ENCODE measurements at places on chromosomes 3 and 15.

DNA sequence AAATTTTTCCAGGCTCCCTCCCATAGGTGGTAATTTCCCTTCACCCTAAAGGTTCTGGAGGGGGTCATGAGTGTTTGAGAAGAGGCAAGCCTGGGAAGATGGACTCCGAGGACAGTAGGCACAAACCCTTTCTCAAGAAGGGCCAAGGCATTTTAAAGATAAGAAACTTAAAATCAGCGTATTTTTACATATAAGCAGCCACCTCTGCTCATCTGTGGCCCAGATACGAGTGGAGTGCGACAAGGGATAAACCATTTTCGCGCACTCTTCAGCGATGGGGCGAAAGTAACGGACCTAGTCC lies 539 bp downstream of the RASSF1 start:
- DNase-seq = no peak

DNA sequence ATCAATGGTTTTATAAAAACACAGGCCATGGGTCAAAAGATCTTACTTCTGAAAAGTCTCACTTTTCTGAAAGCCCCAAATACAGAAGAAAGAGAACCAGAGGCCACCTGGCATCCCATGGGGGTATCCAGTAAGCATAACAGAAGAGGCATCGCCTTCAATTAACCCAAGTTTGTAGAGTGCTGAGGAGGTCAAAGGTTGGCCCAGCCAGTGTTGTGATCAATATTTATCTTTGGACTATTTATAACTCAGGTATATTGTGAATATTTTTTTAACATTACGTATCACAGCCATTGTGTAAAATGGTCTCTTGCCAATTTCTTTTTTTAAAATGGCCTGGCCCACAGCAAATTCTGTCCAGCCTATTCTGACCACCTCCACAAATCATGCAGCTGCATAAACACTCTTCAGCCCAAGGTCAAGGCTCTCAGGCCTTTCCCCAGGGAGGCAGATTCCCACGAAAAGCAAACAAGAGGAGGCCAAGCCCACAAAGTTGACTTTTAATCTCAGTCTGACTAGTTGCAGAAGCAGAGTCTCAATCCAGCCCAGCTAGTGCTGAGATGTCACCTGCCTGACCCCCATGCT lies 26.2 kb upstream of the SPTBN5 start:
- DNase-seq = no peak

GRCh38 chr3:72579581-72580245 lies 268.5 kb downstream of the SHQ1 start:
- no peak for DNase-seq

DNA sequence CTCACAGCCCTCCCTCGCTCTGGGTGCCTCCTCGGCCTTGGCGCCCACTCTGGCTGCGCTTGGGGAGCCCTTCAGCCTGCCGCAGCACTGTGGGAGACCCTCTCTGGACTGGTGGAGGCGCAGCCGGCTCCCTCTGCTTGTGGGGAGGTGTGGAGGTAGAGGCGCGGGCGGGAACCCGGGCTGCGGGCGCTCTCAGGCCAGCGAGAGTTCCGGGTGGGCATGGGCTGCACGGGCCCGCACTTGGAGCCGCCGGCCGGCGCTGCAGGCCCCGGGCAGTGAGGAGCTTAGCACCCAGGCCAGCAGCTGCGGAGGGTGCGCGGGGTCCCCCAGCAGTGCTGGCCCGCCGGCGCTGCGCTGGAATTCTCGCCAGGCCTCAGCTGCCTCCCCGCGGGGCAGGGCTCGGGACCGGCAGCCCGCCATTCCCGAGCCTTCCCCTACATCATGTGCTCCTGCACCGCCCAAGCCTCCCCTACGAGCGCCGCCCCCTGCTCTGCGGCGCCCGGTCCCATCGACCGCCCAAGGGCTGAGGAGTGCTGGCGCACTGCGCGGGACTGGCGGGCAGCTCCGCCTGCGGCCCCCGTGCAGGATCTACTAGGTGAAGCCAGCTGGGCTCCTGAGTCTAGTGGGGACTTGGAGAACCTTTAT lies 46.0 kb upstream of the GSK3B start:
- no peak for DNase-seq

GRCh38 chr3:47961815-47962606 lies 54.2 kb downstream of the MAP4 start:
- DNase-seq = peak; percentile 54

- no peak for DNase-seq
These were observed 7.3 kb downstream of the PAQR5 start for GRCh38 chr15:69305933-69306568.

GRCh38 chr3:112445839-112446238 lies 53.4 kb downstream of the BTLA start:
- DNase-seq = no peak

DNA sequence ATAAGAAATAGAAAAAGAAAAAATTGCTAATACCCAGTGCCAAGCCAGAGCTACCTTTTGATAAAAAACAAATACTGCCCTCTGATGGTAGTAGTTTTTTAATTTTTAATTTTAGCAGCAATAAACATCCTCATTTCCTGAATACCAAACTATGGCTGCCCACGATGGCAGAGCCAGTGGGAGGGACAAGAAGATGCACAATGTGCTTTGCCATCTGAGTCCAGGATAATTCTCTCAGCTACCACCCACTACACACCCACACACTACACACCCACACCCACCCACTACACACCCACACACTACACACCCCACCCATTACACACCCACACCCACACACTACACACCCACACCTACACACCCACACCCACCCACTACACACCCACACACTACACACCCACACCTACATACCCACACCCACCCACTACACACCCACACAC lies 17.8 kb downstream of the CEP19 start:
- DNase-seq = peak; percentile 46

DNA sequence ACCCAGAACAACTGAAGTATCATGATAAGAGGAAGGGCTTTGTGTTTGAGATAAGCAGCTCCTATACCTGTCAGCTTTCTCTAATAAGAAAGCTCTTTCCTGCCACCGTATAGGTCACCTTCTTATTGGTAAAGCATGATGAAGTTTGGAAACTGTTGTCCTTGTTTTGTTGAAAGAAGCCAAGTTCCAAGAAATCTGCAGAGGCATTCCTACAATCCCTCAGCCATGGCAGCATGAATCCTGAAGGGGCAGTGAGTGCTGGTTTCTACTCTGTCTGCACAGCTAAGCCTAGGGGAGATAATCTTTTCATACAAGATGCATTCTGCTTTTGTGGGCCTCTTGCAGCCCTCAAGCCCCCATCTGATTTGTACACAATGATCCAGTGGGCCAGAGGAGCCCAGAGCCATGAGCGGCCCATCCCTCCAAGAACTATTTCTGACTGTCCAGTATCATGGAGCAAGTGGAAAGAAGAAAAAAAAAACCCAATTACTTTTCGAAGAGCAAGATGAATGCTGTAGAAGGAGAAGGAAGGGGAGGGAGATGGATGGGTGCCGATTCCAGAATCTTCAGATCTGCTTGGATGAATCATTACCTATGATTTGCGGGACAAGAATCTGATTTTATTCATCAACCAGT lies 1.9 kb upstream of the THBS1 start:
- no peak for DNase-seq

DNA sequence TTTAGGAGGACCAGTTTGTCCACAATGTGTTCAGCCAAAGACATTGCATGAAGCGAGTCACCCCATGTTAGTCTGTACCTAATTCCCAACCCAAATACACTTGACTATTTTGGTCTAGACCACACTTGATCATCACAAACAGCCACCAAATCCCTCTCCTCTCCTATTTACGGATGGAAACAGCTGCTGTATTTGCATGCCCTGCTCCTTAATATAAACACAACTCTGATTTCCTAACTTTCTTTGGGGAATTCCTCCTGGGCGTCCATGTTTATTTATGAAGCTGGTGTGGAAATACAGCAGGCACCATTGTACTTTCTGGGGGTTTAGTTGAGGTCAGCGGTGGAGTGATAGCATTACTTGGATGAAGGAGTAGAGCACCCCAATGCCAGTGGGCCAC lies 235.2 kb downstream of the TLE3 start:
- no peak for DNase-seq

DNA sequence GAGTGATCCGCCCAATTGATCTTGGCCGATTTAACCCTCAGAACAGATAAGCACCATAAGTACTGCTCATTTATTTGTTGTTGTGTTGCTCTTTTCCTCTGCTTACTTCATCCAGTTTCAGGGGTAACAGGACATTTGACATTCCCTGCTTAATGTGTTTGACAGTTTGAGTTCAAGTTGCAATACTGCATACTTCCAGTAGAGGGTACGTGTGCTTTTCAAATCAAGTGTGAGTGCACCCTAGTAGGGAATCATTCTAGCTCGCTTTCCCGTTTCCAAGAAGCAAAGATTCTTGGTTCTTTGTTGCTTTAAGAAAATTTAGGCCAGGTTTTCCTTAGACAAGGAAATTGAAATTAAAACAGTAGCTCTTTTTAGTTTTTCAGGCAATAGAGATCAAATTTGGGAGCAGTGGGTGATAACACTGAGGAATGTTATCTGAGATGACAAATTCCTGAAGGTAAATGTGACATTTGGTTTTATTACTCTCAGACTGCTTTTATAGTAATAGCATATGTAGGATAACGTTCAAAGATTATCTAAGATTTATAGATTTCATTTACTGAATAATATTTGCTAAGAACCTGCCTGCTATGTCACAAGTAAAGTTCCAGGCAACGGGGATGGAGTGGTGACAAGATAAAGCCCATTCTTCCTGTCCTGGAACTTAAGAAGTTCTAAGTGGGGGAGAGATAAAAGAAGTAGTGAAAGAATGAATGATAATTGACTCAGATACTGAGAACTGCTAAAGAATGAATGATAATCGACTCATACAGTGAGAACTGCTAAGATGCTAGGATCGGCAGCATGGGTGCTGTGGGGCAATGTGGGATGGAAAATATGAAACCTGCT lies 73.3 kb downstream of the SYNPR start:
- DNase-seq = peak; percentile 6

DNA sequence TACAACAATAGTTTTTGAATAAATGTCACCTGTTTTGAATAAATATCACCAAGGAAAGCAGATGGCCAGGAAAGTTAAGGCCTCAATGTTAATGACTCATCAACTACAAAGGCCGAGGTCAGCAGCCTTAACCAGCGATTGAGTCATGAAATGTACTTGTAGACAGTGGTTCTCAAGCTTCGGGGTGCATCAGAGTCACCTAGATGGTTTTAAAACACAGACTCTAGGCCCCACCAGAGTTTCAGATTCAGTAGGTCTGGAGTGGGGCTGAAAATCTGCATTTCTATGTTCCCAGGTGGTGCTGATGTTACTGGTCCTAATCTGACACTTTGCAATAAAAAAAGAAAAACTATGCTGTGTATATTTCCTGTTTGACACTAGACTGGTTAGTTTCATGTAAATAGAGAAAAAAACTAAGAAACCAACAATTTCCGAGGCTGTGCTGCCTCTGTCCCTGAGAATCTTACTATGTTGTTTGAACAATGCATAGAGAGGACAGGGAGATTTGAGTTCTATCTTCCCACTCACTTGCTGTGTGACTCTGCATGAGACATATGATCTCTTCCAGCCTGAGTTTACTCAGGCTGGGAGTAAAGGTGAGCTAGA lies 9.8 kb downstream of the RAB27A start:
- DNase-seq = peak; percentile 67

DNA sequence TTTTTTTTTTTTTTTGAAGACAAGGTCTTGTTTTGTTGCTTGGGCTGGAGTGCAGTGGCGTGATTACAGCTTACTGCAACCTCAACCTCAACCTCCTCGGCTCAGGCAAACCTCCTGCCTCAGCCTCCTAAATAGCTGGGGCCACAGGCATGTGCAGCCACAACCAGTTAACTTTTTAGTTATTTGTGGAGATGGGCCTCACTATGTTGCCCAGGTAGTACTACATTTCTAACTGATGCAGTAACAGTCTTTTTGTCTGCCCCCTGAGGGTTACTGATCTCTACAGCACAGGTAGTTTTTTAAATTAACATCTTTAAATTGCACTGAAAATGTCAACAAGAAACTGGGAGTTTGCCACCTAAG lies 3.4 kb upstream of the LMLN start:
- no peak for DNase-seq
